Gastroesophageal sphincter (tissue), 4 donors: ENCODE measurements at places on chromosomes 2 and 18.

DNA sequence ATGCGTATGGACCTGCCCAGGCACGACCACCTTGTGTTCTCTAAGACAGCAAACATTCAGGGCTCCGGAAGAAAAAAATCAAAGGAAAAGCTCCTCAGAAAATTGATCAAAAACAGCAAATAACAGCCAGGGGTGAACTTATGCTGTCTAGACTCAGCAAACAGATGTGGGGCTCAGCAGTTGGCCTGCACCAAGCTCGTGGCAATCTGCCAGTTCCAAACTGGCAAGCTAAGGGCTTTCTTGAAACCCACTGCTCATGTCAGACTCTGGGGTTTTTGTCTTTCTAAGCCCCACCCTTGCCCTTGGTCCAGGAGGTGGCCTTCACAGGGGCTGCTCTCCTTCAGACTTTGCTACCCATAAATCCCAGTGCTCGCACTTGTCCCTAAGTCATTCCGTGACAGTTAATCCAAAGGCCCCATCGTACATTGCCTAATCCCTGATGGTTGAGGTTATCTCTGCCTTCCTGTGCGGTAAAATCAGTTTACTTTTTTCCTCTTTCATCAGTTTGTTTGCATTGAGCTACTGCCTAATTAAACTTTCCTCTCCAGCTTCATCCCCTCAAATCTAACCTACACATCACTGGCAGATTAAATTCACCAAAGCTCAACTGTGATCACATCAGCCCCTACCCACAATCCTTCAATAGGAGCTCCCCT lies 408.0 kb downstream of the LRATD1 start:
- no peak for ATAC-seq

- ATAC-seq: no peak
Observed at GRCh38 chr2:240591784-240592183, 5.2 kb downstream of the CAPN10 start.

- ATAC-seq: peak; percentile 76
Observed at GRCh38 chr2:121197369-121198091, 87.5 kb downstream of the TFCP2L1 start.

GRCh38 chr18:43744960-43745745 lies 467.9 kb upstream of the SYT4 start:
- no peak for ATAC-seq

DNA sequence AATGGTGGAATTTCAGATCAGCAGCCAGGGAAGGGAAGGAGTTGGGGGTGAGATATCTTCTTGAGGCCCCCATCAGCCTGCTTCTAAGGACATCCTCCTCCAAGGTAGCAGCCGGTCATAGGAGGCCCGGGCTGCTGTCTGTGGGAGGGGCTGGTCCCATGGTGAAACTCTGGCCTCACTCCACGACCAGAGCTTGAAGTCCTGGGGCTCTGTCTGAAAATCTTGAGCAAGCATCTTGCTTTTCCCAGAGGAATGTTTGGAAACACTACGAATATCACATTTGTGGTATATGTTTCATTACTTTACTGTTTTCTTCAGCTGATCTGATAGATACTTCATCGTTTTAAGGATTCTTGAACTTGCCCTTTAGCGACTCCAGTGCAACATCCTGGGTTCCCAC lies 103.7 kb downstream of the CTAGE1 start:
- peak; percentile 61 for ATAC-seq

DNA sequence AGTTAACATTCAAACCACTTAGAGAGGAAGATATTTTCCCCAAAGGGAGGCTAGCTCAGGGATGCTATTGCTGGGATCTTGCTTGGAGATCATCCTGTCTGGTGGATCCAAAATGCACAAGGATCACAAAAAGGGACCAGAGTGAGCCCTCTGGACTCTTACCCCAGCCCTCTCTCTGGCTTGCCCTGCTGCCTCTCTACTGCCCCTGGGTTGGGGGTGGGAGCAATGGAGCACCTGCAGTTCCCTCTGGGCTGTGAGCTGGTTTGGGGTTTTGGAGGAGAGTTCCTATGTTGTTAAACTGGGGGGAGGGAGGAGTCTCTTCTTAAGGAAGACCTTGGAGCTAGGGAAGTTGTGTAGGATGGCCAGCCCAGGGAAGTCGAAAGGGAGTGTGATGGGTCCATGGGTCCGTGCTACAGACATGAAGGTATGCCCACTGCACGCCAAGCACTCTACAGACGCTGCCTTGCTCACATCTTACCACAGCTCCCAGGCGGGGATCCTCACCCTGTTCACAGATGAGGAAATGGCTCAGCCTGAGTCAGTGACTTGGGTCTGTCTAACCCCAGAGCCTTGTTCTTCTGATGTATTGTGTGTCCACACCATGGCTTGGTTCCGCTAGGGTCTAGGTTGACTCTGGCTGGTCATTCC lies 3.8 kb downstream of the LBH start:
- no peak for ATAC-seq

- ATAC-seq: peak; percentile 85
Observed at GRCh38 chr18:35231052-35231451, 9.8 kb upstream of the ZNF397 start.

DNA sequence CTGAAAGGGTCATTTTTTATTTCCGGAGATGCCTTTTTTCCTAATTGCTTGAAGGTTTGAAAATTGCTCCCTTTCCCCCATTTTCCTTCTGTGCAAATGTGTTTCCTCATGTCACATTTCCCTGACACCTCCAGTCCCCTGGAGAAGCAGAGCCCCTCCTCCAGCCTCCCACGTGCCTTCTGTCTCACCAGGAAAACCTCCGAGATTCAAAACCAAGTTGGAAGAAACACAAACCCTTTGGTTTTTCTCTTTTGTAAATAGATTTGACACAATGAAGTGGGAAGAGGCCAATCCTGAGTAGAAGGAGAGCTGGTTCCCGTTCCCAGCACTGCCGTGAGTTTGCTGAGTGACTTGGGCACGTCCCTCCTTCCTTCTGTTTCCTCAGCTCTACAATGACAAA lies 125.4 kb upstream of the MYCN start:
- no peak for ATAC-seq

DNA sequence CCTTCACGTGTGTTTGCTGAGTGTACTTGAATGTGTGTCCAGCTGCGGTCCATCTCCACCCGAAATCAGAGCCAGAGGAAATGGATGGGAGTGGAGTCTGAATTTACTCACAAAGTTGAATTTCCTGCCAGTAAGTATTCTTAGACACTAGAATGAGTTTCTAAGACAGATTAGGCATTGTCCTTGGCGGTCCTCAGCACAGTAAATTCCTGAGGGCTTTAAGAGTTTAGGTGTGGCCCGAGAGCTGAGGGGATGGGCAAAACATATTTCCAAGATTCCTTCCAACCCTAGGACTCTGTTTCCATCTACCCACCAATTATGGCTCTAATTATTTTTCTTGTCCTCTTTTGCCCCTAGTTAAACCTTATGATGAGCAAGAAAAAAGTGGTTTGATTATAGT lies 90.3 kb upstream of the PHLPP1 start:
- ATAC-seq: peak; percentile 60

- ATAC-seq: no peak
Observed at GRCh38 chr2:223735659-223736244, 101.6 kb downstream of the AP1S3 start.

DNA sequence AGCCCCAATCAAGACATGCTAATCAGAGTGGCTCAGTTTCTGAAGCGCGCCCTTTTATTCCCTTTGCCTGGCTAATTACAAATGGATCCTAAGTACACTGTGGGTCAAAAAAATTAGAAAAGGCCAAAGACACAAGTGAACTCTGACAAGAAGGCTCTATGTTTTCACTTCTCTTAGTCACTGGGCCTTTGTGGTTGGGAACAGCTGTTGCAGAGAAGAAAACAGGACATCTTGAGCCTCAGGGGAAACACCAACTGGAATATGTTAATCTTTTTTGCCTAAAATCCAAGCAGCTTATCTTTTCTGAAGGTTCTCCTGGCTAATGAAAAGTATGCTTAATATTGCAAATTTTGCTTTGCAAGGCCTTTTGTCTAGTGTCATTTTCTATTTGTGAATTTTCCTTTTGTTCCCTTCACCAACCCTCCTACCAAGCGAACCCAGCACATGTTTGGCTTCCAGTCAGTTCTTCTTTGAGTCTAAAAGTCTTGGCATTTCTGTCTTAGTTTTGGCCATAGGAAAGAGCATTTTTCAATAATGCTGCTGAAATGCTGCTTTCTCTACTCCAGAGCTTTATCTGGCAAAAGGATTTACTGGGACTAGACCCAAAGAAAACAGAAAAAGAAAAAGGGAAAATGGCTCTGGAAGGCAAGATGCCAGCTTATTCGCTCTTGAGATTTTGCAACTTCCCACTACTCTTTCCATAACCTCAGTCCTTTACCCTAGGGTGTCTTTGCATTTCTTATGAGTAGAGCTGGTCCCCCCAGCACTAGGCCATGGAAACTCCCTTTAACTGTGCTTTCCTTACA lies 440.2 kb upstream of the ST6GAL2 start:
- ATAC-seq: peak; percentile 63

DNA sequence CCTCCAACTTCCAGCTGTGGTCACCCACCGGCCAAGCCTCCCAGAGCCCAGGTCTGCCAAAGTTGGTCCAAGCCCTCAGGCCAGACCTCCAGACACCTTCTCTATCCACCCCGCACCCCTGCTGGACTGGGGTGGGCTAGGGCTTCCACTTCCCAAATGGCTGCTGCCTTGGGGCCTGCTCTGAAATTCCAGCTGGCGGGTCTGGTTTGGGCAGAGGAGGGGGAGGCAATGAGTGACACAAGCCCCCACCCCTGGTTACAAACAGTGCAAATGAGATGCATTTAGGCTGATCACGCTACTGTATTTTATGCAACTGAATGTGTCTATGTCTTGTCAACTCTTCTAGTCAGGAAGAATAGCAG lies 14.6 kb downstream of the POU3F3 start:
- no peak for ATAC-seq

DNA sequence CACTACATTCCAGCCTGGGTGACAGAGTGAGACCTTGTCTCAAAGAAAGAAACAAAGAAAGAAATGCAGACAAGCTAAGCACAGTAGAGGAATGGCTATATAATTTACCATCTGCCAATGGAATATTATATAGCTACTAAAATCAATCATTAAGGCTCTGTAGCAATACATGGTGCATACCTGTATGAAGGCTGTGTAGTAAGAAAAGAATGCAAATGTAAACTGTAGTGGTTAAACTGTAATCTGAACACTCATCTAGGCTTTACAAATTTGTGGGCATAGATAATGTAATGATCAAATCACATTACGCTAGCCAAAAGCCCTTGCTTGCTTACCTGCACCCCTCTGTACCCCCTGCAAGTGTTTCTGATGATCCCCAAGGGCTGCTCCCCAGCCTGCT lies 230.9 kb downstream of the LTBP1 start:
- no peak for ATAC-seq

GRCh38 chr2:48635786-48636185 lies 18.1 kb downstream of the GTF2A1L start:
- ATAC-seq: no peak

DNA sequence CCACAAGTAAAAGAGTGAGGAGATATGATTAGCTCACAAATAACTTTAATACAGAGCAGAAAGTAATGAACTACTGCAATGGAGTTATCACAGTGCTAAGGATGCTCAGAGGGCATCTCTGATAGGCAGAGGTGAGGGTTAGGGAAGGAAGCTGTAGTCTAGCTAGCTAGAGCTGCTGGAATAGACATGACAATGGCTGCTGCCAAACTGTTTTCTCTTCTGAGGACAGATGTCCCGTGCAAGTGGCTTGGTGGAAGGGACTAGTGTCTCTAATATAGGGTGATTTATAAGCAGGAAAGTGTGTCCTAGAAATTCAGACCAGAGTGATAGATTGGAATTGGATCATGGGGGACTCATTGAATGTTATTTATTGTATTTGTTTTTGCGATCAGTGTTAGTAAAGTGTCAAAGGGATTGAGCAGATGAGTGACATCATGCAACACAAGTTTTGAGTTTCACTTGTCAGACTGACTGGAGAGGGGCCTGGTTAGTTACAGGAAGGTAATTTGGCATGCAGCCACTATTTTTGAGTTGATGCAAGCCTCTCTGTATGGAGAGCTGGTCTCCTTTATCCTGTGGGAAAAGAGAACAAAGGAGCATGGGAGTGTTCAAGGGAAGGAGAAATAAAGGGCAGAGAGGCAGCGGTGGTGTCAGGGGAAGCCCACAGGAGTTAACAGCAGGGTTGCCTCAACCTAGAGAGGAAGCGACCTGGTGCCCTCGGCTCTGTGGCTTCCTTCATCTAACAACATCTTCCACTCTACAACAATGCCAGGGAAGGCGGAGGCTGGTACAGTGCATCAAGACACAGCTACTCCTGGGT lies 1.9 kb downstream of the CTLA4 start:
- ATAC-seq: no peak

GRCh38 chr18:9577361-9577760 lies 37.0 kb downstream of the PPP4R1 start:
- no peak for ATAC-seq

GRCh38 chr2:74025971-74026612 lies 41.4 kb downstream of the TET3 start:
- no peak for ATAC-seq

GRCh38 chr2:233708942-233709341 lies 3.8 kb upstream of the UGT1A5 start:
- no peak for ATAC-seq

GRCh38 chr2:60945341-60945740 lies 64.0 kb downstream of the REL start:
- ATAC-seq: no peak

GRCh38 chr18:23307567-23308295 lies 145.4 kb upstream of the RIOK3 start:
- ATAC-seq: peak; percentile 25

GRCh38 chr2:72846171-72847095 lies 20.6 kb upstream of the EXOC6B start:
- ATAC-seq: no peak

GRCh38 chr2:8517850-8518498 lies 163.9 kb upstream of the ID2 start:
- no peak for ATAC-seq

DNA sequence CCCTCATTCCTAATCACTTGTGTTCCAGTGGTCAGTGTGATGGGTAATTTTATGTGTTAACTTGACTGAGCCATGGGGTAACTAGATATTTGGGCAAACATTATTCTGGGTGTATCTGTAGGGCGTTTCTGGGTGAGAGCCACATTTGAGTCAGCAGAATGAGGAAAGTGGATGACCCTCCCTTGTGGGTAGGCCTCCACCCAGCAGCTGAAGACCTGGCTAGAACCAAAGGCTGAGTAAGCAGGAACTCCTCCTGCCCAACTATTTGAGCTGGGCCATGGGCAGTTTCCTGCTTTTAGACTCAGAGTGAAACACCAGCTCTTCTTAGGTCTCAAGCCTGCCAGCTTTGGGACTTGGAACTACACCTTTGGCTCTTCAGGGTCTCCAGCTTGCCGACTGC lies 141.8 kb downstream of the ACKR3 start:
- ATAC-seq: peak; percentile 83

- ATAC-seq: no peak
Observed at GRCh38 chr2:149180226-149180875, 141.9 kb downstream of the LYPD6B start.
